ENCODE measurements at places on chromosomes 3 and 15.
A peak's percentile ranks its signal among the peaks of the same experiment; 100 is the strongest.

DNA sequence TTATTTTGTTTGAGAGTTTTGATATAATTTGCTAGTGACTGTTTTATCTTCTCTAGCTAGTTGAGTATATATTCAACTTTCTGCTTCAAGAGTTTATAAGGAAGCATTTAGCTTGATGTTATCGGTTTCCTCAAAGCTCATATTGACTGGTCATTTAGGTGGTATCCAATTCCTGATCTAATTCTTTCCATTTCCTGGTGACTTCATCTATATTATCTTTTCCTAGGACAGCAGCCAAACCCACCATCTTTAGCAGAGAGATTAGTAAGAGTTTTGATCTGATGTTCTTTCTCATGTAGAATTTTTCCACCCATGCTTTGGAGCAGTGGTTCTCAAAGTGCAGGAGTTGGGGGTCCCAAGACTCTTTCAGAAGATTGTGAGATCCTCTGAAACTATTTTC lies 148.6 kb upstream of the STT3B start:
- DNase-seq = no peak

DNA sequence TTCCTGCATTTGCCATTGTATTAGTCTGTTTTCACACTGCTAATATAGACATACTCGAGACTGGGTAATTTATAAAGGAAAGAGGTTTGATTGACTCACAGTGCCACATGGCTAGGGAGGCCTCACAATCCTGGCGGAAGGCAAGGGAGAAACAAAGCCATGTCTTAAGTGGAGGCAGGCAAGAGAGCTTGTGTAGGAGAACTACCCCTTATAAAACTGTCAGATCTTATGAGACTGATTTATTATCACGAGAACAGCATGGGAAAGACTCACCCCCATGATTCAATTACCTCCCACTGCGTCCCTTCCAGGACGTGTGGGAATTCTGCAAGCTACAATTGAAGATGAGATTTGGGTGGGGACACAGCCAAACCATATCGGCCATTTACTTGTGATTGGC lies 27.8 kb downstream of the YEATS2 start:
- DNase-seq = no peak

GRCh38 chr3:106431721-106432120 lies 562.9 kb upstream of the CBLB start:
- DNase-seq = no peak

DNA sequence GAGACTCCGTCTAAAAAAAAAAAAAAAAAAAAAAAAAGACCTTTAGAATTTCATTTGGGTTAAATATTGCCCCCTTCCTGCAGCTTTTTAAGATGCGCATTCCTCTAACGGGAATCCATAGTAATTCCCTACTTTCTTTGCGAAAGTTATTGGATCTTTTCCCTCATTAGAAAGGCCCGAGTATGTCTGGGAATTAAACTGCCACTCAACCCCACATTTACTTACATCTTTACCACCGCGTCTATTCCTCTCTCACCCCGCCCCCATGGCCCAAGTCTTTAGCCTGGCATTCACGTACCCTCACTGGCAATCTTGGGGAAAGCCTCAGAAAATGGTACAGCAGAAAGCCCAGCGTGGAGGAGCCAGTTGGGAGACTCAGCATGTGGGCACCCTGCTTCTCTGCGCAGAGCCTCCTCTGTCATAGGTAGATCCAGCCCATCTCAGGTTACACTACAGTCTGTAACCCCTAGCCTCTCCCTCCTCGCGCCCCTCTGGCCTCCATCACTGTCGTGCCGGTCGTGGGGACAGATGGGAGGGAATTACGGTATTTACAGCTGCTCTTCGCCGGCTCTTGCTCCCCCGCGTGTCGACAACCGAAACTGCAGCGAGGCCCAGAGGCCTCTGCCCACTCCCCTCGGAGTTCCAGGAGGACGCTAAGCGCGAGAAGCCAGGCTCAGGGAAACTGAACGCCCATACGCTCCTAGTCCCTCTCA lies 6.4 kb upstream of the ANKDD1A start:
- DNase-seq = peak; percentile 71

DNA sequence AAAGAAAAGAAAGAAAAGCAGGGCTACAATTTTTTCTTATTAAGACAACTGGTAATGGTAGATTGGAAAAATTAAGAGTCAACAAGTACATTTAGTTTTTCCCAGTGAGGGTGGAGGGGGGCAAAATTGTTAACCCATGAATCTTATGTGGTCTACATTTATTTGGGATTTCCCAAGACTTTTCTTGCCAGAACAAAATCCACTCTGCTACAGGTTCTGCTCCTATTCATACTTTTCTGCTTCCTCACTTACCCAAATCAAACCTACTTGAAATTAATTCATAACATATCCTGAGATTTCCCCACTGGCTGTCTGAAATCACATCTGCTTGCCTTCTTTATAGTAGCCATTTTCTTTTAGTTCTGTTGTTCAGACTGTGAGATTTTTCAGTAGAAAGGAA lies 41.1 kb downstream of the VGLL3 start:
- no peak for DNase-seq

- no peak for DNase-seq
Measured at GRCh38 chr3:78741066-78741645, 1026.6 kb downstream of the ROBO1 start.

GRCh38 chr15:93179700-93180102 lies 90.7 kb upstream of the RGMA start:
- no peak for DNase-seq

DNA sequence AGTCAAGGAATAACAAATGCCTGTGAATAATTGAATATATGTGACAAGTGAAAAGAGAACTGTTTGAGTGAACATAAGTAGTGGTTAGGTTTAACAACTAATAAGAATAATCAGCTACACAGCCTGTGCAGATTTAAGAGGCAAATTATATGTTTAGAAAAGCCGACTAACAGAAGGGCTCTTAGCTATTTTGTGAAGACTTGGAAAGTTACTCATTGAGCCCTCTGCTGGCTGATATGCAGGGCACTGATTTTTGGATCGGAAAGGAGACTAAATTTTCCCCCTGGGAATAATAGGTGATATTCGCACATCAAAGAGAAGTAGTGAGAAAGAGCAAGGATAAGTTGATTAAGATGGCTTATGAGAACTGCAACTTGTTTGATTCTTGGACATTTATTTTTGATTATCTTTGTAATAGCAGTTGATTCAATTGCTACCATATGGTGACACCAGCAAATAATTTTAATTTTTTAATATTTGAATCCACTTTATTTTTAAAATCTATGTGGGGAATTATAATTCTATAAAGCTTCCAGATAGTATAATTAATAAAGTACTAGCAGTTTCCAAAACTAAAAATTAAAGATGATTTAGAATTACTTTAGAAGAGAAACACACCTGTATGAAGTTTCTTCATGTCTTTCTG lies 156.2 kb downstream of the NLGN1 start:
- DNase-seq = no peak

GRCh38 chr15:39468331-39468730 lies 112.5 kb upstream of the THBS1 start:
- no peak for DNase-seq

DNA sequence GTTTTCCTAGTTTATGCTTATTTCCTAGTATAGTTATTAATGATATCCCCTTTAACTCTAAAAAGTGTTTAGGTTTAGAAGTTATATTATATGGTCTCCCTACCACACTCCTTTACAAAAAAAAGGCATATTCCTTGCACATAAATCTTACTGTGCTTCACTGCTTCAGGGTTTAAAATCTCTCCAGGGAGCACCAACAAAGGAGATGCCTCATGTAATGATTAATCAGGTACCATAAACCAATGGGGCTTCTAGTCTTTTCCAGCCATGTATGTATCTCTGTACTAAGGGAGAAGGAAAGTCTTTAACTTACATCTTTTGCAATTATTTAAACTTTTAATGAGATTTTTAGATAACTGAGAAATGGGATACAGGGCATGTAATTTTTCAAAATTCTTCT lies 91.5 kb upstream of the RBMS3 start:
- no peak for DNase-seq

GRCh38 chr3:191094057-191094845 lies 104.8 kb upstream of the OSTN start:
- DNase-seq = no peak

DNA sequence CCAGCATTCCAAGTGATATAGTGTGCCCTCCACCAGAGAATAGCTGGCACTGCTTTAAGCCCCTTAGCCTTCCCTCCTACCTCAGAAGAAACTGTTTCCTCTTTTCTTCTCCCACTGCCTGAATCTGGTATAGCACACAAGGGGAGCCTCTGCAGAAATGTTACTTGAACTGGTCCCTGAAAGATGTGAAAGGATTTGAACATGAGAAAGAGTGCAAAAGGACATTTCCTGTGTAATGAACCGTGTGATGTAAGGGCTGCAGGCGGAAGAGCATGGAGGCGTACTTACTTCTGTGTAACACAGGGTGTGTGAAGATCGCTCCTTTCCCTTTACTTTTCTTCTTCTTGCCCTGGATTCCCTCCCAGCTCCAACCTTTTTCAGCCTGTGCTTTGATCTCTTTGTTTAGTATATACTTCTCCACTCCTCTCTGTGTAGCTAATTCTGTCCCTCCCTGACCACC lies 8.4 kb downstream of the TMOD3 start:
- no peak for DNase-seq

DNA sequence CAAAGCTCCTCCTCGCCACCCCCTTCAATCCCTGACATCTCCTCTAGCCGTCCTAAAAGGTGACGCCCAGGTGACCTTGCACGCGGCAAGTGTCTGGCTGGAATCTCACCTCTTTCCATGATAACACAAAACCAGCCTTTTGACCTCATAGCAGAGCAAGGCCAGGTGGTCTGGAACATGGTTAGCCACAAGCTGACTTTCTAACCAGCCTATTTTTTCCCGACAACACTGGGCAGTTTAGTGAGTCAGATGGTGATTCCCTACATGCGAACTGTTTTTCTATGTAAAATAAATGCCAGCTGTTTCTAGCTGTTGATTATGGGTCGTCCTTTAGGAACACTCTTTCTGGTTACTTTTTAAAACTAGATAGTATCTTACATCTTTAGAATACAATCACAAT lies 243.0 kb downstream of the CD47 start:
- DNase-seq = no peak

DNA sequence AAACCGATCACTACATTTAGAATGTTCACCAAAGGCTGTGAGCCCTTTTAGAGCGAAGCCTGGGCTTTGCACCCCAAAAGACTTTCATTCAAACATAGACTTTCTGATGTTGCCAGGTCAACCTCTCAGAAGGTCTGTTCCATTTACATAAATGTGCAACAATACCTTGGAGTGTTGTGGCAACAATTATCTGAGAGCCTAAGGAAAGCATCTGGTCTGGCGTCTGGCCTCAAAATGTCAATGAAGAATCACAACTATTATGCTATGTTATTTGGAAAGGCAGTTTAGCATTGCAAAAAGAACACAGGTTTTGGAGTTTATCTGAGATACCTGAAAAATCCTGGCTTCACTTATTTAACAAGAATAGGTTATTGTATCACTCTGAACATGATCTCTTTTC lies 50.0 kb downstream of the POLR2M start:
- DNase-seq = no peak

DNA sequence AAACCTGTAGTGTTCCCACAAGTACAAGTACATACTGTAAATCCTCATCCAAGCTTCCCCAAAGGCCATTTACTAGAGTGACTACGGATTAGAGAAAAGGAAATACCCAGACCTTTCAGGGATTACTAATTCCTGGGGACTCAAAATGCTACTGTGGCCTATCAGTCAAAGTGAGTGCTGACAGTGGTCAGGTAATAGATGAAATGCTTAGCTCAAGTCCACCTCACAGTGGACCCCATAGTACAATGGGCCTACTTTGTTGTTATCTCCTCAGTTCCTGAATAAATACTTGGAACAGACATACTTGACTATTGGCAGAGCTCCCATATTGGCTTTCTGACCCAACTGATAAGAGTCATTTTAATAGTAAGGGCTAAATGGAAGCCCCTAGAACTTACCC lies 61.6 kb downstream of the MAP4 start:
- DNase-seq = no peak

DNA sequence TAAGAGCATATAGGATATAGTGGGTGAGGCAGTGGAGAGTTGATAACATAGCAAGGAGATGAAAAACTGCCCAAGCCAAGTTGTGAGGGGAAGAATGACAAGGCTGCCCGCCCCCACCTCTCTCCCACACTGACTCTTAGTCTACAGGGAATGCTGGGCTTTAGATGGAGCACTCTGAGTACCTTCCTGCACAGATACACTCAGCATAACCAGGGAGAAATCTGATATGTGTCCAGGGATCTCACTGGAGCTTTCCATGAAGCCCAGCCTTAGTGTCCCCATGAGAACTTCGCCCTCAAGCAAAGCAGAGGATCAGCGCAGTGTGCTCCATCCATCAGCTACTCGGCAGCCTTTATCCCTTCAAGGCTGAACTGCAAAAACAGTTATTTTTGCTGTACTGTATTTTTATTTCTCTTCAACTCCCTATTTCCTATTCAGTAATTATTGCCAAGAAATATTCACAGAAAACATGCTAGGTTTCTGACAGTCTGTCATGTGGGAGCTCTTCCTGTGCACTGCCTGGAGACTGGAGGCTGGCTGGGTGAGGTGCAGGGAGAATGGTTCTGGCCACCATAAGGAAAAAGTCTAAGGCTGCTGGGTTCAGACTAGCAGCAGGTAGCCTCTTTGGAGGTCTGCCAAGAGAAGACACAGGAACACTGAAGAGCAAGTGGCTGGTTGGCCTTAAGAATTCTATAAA lies 475.2 kb upstream of the PPP2R3A start:
- no peak for DNase-seq

- no peak for DNase-seq
Measured at GRCh38 chr3:102299125-102299877, 135.5 kb upstream of the ZPLD1 start.

DNA sequence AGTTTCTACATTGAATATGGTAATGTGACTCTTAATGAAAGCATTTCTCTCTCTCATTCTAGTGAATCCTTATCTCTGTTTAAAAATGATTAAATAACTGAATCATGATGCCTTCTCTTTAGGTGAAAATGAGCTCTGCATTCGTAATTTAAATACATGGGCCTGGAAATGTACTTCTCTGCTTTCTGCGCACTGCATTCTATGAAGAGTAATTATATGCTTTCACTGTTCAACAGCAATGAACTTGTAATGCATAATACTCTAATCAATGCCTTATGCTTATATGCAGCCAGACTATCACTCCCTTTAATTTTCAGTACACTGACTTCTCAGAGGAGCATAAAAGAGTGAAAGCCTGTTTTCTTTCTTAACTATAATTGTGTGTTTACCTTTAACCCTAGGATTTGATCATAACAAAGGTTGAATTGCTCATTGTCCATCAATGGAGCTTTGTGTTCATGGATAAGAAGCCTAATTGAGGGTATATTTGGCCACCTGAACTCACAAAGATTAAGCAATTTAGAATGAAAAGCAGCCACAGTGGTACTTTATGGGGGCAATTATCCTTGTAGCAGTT lies 330.8 kb upstream of the PDZRN3 start:
- DNase-seq = no peak

GRCh38 chr15:63481105-63481810 lies 23.1 kb upstream of the USP3 start:
- no peak for DNase-seq

GRCh38 chr3:154780263-154780662 lies 299.9 kb upstream of the MME start:
- DNase-seq = no peak

GRCh38 chr3:75140904-75141615 lies 523.1 kb upstream of the FRG2C start:
- no peak for DNase-seq

GRCh38 chr15:96323319-96324145 lies 7.0 kb upstream of the NR2F2 start:
- DNase-seq = no peak

- no peak for DNase-seq
Measured at GRCh38 chr3:3110749-3111361, 681 bp upstream of the IL5RA start.
